ENCODE measurements at places on chromosomes 1 and 21.

GRCh38 chr1:30889511-30889910 is 19.0 kb downstream of the SDC3 start:
- no peak for DNase-seq

DNA sequence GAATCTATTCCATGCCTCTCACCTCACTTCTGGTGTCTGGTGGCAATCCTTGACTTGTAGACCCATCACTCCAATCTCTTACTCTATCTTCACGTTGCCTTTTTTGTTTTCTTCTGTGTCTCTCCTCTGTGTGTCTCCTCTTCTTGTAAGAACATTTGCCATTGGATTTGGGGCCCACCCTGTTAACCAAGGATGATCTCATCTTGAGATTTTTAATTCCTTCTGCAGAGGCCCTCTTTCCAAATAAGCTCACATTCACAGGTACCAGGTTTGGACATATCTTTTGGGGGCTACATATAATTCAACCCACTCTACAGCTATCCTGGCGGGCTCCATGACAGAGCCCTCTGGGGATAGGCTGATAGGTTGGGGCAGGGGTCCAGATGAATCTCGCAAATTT is 55.8 kb downstream of the UBE2T start:
- no peak for DNase-seq

DNA sequence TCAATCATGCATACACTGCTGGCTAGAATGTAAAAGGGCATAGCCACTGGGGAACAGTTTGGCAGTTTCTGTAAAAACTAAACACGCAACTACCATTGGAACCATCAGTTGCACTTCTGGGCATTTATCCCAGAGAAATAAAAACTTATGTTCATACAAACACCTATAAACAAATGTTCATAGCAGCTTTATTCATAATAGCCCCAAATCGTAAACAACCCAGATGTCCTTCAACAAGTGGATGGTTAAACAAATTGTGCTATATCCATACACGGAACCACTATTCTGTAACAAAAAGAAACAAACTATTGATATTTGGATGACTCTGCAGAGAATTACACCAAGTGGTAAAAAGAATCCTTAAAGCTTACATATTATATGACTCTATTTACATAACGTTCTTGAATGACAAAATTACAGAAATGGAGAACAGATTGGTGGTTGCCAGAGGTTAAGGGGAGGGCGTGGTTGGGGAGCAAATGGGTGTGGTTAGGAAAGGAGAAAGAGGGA is 22.8 kb downstream of the LACTBL1 start:
- DNase-seq = no peak

- DNase-seq = no peak
These were observed 8.9 kb upstream of the GPR37L1 start for GRCh38 chr1:202113690-202114300.

Data from stimulated activated CD4-positive, alpha-beta T cell treated with anti-CD3 and anti-CD28 coated beads, TNF-alpha, amount 100 ng/mL, for 48 hours (primary cell).